Stimulated activated naive CD4-positive, alpha-beta T cell treated with Interleukin-2 at 50 U/mL for 16 hours (primary cell): ENCODE measurements at places on chromosomes 2 and 18.

GRCh38 chr2:56871644-56872043, 687.9 kb downstream of the CCDC85A start:
- DNase-seq = no peak

- DNase-seq = peak; percentile 2
Measured at GRCh38 chr18:36284671-36285295, 12.7 kb upstream of the FHOD3 start.

DNA sequence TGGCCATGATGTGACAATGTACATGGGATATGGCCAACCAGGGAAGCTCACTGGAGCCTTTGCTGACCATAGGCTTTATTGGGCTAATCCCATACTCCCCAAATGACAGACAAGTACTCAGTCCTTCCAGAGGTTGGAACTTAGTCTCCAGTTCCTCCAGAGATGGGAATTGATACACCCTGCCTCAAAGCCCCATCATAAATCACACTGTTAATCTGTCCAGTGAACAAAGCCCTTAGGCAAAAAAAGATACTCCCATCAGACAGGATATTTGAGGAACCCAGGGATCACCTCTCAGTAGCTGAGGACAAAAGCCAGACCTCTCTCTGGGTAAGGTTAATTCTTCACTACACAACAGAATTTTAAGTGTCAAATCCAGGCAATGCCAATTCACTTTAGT, 247.5 kb upstream of the CDH20 start:
- DNase-seq = no peak

DNA sequence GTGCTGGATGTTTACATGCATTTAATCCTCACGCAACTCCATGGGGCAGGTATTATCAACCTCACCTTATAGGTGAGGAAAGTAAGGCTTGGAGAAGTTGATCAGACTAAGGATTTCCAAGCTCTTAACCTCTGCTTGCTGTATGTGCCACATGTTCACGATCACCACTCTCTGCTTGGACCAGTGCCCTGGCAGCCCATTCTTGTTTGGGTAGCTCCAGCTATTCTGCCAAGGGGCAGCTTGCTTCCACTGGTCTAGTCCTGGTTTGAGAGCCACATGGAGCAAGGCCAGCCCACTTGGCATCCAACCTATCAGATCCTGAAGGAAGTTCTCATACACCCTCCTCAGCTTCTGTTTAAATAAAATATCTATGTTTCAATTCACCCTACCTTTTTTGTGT, 14.3 kb downstream of the PLB1 start:
- DNase-seq = no peak

- DNase-seq = no peak
Measured at GRCh38 chr2:30561349-30561748, 114.3 kb downstream of the LCLAT1 start.

GRCh38 chr18:44626807-44627206, 53.9 kb upstream of the SETBP1 start:
- no peak for DNase-seq

DNA sequence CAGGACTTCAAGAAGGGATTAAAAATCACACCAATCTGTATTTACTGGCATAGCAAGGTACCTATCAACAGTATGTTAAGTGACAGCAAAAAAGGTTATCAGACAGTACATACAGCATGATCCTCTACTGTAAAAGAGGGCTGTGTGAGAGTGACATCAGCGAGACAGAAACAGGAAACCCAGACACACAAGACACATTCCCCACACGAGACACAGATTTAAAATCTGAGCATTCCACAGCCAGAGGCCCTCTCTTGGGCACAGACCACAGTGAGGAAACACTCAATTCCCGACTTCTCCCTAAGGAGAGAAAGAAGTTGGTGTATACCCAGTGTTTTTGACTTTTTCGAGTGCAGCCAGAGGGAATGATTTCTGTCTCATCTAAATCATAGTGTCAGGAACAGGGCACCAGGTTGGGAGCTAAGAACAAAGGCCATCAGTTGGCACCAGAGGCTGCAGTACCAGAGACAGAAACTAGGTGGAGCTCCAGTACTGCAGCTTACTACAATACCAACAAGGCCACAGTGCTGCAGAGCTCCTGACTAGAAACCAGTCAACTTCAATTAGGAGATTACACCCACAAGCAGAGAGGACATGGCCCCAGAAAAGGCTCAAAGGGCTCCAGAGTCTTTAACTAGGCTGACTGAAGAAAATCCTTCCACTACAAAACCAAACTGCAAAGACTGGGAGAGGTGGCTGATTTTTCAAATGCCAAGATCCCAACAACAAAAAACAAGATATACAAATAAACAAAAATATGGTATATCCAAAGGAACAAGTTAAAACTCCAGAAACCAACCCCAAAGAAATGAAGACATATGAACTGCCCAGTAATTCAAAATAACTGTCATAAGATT, 41.0 kb downstream of the UNC50 start:
- DNase-seq = peak; percentile 67

DNA sequence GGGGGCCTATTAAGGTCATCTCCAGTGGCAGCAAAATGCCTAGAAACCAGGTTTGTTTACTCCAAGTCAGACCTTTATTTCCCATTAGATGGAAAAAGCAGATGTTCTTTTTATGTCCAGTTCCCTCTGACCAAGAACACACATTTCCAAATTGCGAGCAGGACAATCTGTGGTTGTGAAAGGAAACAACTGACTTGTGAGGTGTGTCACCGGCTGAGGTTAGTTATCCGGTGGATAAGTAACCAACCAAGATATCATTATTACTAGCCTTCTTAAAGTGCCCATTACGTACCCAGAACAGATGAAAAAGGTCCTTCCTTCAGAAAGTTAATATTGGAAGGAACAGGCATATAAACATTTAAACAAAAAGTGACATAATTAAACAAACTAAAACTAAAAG, 112.9 kb downstream of the THADA start:
- no peak for DNase-seq

GRCh38 chr18:2982452-2983269, 30.3 kb downstream of the LPIN2 start:
- no peak for DNase-seq

DNA sequence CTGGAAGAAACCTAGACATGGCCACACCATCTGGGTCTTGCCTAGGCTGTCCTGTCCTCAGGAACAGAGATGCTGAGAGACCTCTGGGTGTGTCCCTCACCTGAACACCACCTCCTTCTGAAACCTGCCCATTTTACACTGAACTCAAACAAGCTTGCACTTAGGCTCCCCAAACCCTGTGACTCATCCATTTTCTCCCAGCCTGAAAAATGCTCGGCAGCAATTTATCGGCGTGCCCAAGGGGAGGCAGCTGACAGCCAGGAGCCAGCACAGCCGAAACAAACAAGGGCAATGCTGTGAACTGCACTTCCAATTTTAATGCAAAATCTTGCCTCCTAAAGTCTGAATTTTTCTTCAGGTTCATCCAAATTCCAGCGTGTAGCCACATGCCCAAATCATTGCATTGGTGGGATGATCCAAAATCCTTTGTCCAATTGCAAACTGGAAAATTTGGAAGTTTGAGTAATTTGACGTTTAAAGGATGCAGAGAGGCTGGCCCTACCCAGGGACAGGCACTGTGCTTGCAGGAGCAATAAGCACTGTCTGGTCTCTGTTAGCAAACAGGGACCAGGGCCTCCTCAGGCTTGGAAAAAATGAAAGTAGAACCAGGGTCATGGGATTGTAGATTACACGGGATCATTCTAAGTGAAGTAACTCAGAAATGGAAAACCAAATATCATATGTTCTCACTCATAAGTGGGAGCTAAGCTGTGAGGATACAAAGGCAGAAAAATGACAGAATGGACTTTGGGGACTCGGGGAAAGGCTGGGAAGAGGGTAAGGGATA, 67.7 kb downstream of the GALNT14 start:
- no peak for DNase-seq

- DNase-seq = no peak
Measured at GRCh38 chr2:213189001-213189899, 37.8 kb upstream of the IKZF2 start.

- no peak for DNase-seq
Measured at GRCh38 chr2:8926356-8926755, 77.1 kb downstream of the MBOAT2 start.

DNA sequence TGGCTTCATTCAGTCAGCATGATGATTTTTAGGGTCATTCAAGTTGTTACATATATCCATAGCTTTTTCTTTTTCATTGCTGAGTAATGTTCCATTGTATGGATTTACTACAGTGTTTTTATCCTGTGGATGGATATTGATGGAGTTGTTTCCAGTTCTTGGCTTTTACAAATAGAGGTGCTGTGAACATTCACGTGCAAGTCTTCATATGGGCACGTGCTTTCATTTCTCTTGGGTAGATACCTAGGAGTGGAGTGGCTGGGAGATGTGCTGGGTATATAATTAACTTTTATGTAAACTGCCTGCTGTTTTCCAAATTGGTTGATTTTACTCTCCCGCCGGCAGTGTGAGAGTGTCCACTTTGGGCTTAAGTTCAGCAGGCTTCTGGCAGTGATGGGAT, 16.5 kb downstream of the AGAP1 start:
- DNase-seq = no peak

- DNase-seq = no peak
Measured at GRCh38 chr2:173153301-173153885, 77.7 kb downstream of the MAP3K20 start.
